ENCODE measurements at places on chromosomes 7 and 10.

DNA sequence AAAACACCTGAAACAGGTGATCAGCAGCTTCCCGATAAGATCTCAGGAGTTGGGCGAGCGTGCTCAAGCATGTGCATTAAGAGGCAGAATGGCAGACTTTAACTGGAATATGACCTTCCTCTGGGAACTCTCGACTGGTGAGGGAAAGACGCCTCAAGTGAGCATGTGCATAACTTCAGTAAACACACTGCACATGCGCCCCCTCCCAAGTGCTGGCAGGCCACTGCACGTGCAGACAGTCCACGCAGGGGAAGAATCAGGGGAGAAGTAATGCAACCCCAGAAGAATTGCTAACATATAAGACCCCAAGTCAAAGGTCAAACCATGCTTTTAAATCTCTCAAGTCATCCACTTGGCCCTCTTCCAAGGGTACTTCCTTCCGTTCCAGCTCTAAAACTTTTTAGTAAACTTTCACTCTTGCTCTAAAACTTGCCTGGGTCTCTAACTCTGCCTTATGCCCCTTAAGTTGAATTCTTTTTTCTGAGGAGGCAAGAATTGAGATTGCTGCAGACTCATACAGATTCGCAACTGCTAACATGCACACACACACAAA, 541.0 kb downstream of the TNS3 start:
- peak; percentile 1 for DNase-seq

GRCh38 chr7:97845622-97846203, 26.5 kb downstream of the ASNS start:
- no peak for DNase-seq

DNA sequence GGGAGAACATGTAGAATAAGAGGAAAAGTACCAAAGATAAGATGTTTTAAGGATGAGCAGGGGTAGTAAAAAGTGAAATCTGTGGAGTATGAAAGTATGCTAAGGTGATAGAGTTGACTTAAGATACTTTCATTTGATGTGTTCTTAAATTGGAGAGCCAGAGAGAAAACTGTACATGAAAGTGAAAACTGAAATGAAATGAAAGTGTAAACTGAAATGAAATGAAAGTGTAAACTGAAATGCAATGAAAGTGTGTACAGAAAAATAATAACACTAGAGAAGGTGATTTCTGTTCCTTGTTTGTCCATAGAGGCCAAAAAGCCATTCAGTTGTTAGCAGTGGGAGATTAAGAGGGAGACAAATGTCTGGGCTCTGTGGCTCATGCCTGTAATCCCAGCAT, 17.5 kb downstream of the AHR start:
- no peak for DNase-seq

DNA sequence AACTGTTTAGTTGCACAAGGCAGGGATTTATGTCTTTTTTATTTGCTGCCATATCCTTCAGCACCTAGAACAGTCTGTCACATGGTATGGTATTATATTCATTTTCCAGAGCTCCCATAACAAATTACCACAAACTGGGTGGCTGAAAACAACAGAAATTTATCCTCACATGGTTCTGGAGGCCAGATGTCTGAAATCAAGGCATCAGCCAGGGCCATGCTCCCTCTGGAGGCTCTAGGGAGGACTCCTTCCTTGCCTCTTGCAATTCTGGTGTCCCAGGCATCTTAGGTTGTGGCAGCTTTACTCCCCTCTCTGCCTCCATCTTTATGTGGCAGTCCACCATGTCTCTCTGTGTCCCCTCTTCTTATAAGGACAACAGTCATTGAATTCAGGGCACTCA, 43.1 kb downstream of the MET start:
- DNase-seq = no peak

- DNase-seq = no peak
These were observed 85.5 kb downstream of the JCAD start for GRCh38 chr10:29973921-29974320.

- DNase-seq = no peak
These were observed 7.0 kb downstream of the CALHM3 start for GRCh38 chr10:103472005-103472404.

- no peak for DNase-seq
These were observed 129.4 kb downstream of the RGS10 start for GRCh38 chr10:119413093-119413453.

- no peak for DNase-seq
These were observed 268.3 kb downstream of the TNS3 start for GRCh38 chr7:47313564-47313963.

- DNase-seq = no peak
These were observed 106.6 kb upstream of the COL1A2 start for GRCh38 chr7:94288096-94288495.

GRCh38 chr10:20616056-20616671, 280.9 kb downstream of the NEBL start:
- no peak for DNase-seq

DNA sequence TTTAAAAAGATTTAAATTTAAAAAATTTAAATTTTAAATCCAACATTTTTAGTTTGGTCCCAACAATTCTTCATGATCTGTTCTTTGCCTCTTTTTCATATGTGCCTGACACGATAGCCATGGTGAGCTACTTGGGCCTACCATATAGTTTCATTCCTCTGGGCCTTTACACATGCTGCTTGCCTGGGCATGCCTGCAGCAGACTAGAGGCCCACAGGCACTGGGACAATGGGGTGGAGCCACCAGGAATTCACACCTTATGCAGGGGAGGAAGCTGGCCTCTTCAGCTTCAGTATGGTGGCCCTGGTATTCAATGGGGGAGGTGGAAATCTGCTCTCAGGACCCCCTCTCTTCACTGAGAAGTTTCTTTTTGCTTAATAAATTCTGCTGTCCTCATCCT, 37.8 kb upstream of the ZNF365 start:
- DNase-seq = no peak

GRCh38 chr10:113303544-113304146, 249.2 kb upstream of the HABP2 start:
- no peak for DNase-seq

DNA sequence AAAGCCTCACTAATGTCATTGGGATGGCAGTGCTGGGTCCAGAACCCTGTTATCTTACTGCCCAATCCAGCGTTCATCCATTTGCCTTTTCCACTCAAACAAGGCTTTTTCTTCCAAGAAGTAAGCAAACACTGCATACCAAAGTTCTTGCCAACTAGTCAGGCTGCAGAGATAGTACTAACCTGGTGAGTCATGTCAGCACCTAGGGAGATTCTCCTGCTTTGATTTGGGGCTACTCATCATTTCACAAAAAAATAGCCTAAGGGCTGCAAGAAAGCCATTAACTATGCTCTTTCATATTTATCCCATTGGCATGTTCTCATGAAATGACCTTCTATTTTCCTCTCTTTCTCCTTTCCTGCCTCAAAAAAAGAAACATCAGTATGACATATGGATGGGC, 142.6 kb downstream of the TWIST1 start:
- no peak for DNase-seq

GRCh38 chr10:54131833-54132232, 669.2 kb downstream of the PCDH15 start:
- DNase-seq = no peak

GRCh38 chr7:39709768-39710311, 86.5 kb downstream of the RALA start:
- DNase-seq = no peak

GRCh38 chr10:18565006-18565405, 86.4 kb downstream of the NSUN6 start:
- DNase-seq = no peak

DNA sequence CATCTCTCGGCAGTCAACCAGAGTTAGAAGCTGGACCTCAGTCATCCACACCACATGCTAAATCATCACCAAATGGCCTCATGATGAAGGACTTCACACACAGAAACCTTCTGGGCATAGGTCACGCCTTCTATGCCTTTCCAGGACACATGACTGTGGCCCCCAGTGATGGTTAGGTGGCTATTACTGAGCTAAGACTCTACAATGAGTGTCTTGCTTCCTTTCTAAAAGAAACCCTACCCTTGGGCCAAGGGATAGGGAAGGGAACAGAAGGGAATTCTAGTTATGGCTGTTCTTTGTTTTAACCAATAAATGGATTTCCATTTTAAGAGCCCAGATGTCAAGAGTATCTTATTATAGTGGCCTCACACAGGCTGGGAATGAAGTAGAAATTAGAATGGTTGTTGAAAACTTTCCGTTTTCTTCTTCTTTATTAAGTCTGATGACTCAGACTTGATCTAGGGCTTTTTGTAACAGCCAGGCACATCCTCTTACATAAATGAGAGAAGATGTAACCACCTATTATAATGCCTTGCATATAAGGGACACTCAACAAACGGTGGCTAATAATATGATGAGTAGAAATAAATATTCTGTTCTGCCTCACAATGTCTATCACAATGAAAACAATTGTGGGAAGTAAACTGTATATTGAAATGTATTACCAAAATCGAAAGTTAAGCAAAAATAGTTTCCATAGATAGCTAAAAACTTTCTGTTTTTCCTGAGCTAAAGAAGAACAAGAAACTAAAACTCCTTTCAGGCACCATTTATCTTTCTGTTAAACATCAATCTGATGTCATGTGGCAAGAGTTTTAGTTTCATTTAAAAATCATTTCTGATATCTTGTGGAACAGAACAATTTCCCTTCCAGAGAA, 62.5 kb upstream of the TOMM7 start:
- DNase-seq = no peak

GRCh38 chr7:6658618-6659345, 21.7 kb downstream of the ZNF316 start:
- DNase-seq = no peak

- no peak for DNase-seq
These were observed 24.3 kb upstream of the PDZD8 start for GRCh38 chr10:117399341-117400196.

GRCh38 chr7:148718431-148718830, 19.7 kb downstream of the CUL1 start:
- no peak for DNase-seq

GRCh38 chr7:44284216-44284615, 41.2 kb downstream of the CAMK2B start:
- DNase-seq = no peak

DNA sequence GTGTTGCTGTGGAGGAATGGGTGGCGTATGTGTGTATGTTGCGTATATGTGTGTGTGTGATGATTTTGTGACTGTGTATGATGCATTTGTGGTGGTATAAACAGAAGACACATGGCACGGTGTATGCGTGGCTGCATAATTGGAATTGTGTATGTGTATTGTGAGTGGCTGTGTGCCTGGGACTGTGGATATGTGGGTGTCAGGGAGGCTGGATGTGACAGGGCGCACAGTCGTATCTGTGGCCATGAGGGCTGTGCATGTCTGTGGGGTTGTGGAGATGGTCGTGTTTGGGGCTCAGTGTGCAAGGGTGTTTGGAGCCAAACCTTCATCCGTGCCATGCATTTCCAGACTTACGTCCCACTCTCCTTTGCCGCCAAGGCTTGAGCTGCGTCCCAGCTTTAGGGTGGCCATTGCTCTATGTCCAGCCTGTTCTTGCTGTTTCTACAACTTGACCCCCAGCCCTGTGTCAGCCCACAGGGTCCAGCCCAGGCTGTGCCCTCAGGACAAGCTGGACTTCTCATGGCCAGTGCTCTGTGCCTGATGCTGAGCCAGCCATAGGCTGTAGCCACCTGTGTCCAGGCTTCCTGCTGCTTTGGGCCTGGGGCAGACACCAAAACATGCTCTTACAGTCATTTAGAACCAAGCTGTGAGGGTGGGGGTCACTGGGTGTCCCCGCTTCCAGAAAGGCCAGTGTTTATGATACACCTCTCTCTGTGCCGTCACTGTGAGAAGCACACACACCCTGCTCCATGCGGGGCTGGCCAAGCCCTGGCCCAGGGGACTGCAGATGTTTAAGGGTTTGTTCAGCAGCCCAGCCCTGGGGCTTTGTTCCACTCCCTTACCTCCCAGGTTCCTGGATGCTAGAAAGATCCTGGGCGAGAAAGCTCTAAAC, 127.6 kb downstream of the NEURL1 start:
- no peak for DNase-seq

GRCh38 chr7:29163854-29164253, 17.5 kb upstream of the CPVL start:
- no peak for DNase-seq

- DNase-seq = no peak
These were observed 4.3 kb upstream of the YKT6 start for GRCh38 chr7:44196450-44196872.

- no peak for DNase-seq
These were observed 3.9 kb upstream of the CFAP46 start for GRCh38 chr10:132946311-132946710.

DNA sequence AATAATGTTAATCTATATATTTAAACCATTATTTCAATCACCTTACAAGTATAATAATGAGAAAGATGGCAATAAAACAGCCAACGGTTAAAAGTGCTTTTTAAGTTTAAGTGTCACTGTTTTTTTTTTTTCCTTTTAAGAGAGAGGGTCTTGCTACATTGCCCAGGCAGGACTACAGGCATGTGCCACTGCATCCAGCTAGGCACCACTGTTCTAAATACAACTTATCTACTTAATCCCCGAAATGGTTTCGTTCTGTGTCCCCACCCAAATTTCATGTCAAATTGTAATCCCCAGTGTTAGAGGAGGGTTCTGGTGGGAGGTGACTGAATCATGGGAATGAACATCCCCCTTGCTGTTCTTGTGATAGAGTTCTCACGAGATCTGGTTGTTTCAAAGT, 49.7 kb downstream of the TNPO3 start:
- DNase-seq = no peak

All from CMK (cell line).